ENCODE measurements at places on chromosomes 4 and X.

DNA sequence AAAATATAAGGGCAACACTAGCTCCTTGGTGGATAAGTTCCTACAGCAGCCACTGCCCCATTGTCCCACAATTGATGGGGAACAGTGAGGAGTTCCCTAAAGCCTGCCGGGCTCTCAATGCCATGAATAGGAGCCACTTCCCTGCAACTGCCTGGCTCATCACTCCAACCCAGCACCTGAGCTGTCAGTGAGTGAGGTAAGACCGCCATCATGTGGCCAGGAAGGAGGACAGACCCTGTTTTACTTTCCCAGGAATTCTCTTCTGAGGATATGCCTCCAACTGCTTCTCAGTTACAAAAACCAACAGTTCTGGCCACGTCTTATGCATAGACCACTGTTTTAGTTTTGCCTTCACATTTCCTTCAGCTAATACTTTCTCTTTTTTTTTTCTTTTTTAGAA is 45.5 kb downstream of the SRPX start:
- DNase-seq = no peak

DNA sequence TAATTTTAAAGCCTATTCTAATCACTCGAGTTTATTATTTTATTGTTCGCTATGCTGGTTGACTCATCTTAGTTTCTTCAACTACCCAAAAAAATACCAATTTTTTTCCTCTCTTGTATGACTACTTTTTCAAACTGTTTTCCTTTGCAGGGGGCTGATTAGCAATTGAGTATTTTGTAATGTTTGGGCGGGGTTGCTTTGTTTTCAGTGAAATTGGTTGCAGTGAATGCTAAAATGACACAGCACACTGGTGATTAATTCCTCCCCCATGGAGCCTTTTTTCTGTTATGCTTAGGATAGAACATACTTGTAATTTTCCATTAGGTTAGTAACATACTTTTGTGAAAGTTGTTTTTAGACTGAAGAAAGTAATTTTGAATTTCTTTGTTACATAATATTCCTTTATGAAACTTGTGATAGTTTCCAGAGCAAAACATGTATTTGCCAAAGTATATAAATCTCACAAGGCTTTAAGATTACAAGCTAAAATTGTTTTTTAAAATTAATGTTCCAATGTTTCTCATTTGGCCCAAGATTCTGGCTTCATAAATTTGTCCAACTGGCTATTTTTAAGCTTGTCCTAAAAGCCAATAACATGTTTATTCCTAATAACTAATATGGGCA is 120.4 kb downstream of the CHIC1 start:
- no peak for DNase-seq

DNA sequence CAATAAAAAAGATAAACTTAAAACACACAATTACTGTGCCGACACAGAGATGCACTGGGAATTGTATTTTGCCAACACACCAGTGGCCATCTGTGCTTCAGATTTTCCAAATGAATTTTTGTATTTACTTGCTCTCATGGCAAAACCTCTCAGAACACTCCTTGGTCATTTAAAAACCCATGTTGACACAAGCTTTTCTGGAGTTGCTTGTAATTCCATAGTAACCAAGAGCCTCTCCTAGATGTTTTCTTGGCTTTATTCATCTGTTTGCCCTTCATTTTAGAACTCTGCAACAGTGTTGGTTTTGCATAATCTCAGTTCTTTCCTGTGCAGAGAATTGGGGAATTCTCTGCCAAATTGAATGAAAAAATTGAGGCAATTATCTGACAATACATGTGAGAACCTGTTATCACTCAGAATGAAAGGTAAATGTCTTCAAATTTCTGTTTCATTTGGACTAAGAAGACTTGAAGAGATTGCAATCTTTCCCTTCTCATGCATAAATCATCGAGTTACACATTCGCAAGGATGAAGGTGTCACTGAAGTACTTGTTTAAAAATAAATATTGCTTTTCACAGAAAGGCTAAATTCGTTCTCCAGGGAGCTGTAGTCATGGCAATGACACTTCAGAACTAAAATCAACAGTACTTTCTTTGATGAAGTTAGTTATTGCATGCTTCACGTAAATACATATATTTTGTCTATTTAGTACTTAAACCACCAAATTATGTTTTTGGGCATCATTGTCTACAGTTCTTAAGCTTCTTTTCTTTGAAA is 301.8 kb upstream of the CTSO start:
- DNase-seq = no peak

DNA sequence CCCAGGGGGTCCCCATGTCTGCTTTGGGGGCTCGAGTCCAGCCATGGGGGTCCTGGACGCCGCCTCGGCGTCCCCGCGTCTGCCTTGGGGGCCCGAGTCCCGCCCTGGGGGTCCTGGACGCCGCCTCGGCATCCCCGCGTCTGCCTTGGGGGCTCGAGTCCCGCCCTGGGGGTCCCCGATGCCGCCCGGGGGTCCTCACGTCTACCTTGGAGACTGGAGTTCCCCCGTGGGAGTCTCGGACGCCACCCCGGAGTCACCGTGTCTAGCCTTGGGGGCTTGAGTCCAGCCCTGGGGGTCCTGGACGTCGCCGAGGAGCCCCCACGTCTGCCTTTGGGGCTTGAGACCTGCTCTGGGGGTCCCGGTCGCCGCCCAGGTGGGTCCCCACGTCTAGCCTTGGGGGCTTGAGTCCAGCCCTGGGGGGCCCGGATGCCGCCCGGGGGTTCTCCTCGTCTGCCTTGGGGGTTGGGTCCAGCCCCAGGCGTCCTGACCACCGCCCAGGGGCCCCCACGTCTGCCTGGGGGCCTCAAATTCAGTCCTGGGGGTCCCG is 1.1 kb upstream of the GTPBP6 start:
- DNase-seq = no peak

- DNase-seq = no peak
Measured at GRCh38 chrX:130682990-130683389, 220.0 kb downstream of the ENOX2 start.

- DNase-seq = no peak
Measured at GRCh38 chrX:154430916-154431315, 2.4 kb downstream of the ATP6AP1 start.

GRCh38 chr4:68773699-68774098 is 42.1 kb upstream of the UGT2B10 start:
- DNase-seq = no peak

DNA sequence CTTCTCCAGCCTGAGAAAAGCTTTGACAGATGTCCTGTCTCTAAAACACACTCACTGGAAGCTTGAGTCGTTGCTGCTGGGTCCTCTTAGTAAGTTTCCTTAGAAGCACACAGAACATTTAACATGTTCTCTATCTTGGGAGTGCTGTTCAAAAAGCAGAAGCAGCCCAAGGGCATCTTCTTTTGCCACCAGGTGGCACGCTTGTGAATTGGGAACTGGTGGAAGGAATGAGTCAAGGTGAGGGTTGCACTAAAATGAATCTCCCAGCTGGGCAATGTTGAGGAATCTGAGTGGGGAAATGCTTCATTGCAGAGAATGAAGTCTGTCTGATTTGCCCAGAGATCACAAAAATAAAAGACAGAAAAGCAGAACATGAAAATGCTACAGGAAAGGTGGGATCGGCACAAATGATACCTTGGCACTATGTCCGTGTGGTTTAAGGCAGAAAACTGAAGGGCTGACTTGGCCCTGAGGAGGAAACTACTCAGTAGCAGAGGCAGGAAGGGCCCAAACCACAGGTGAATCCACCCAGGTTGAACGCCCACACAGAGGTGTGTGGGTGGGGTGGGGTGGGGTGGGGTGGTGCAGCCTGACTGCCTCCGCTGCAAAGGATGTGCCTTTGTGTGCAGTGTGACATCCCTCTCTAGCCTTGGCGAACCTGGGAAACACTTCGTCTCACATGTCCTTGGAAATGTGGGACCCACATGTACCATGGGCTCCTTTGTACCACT is 26.0 kb downstream of the KIT start:
- no peak for DNase-seq

GRCh38 chrX:138917781-138918180 is 206.3 kb upstream of the FGF13 start:
- no peak for DNase-seq

- DNase-seq = no peak
Measured at GRCh38 chr4:61254406-61254805, 54.3 kb downstream of the ADGRL3 start.

- DNase-seq = no peak
Measured at GRCh38 chr4:153989505-153989904, 200.6 kb upstream of the SFRP2 start.

DNA sequence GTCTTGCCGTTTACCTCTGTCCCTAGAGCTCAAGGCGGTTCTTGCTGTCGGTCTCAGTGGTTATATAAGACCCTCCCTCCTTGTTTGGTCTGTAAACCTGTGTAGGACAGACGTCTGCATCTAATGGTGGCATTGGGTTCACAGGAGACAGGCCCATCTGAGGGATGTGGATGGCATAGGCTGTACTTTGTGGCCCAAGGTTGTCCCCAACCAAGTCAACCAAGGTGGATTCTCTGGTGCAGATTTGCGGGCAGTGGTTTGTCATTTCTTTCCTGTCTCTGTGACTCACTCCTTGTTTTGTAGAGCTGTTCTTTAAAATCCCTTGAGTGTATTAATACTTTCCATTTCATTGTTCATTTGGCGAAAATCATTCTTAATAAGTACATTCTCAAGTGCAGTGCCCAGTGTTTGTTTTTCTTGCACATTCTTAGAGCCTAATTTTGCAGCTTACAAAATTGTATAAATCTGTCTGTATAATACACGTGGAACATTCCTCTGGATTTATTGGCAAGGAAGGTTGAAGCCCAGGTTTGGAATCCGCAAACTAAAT is 68.0 kb upstream of the TLR2 start:
- DNase-seq = no peak

GRCh38 chr4:7970361-7970946 is 30.8 kb upstream of the AFAP1 start:
- DNase-seq = no peak

GRCh38 chr4:165986956-165987698 is 114.1 kb downstream of the TLL1 start:
- DNase-seq = no peak

DNA sequence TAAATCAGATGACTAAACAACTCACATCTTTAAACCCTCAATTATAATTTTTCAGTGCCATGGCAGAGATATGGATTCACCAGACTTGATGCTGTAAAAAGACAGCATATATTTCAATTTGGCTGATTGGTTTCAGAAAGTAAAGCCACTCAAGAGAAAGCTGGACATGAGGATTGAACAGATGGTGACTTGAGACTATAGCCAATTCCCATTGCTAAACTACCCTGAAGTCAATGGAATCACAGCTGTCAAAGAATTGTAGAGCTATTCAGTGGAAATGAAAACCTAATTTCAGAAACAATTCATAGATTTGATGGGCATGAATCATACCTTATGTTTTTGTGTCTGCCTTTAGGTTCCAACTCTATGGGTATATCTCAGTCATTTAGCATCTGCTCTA is 510.6 kb upstream of the BOD1L1 start:
- no peak for DNase-seq

DNA sequence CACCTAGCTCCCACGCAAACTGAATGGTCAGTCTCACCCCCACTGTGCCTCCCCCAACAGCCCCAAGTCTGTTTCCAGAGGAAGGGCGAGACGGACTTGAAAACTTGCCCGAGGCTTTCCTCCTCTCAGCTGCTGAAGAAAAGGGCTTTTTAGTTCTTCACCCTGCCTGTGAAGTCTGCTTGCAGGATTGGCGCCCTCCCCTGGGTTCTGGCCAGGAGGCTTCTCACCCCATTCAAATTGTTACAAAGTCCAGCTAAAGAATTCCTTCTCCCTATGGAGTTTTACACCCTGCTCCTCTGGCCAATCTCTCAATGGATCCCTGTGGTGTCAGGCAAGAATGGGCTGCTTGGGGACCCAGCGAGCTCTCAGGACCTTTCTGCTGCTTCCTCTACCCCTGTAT is 241.0 kb downstream of the AFF2 start:
- no peak for DNase-seq

- no peak for DNase-seq
Measured at GRCh38 chr4:155339588-155339987, 37.2 kb downstream of the MAP9 start.

- DNase-seq = no peak
Measured at GRCh38 chr4:160514126-160514525, 1411.2 kb downstream of the RAPGEF2 start.

DNA sequence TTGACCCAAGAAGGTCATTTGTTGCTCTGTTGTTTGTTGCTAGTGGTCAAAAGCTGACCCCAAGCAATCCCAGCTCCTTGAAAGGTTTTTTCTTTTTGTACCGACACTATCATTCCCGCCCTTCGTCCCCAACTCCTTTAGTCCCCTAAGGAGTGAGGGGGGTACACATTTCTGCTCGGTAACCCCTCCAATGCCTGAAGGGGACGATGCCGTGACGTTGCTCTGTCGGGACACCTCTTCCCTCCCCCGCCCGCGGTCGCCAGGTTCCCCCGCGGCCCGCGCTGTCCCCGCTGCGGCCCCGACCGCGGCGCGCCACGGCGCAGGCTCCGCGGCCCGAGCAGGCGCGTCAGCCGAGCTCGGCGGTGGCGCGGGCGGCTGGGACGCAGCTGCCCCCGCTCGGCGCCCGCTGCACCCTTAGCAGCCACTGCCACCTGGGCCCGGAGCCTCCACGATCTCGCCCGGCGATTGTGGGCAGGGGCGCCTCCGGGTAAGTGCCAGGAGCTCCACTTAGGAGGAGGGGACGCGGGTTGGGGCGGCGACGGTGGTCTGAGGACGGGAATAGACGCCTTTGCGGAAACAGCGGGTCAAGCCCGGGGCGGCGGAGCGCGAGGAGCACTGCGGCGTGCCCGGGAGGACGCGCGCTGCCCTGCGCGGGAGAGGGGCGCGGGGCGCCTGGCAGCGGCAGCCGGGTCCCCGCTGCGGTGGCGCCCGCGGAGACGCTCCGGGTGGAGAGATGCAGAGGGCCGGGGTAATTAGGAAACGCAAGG is at the start of gene GLRB:
Gene GLRB (plus strand): TSS at position 340 of the 767 bp plus-strand sequence. CDS start 1,875 bp downstream, outside the sequence.
- no peak for DNase-seq
